ENCODE measurements at places on chromosomes 3 and 15. TPM values are rescaled to one million over a fixed set of nuclear protein-coding genes. Genes with fewer than 3 reads are reported as not detected.

- no peaks in the 10 kb centered on the region for H3K36me3 ChIP-seq
- peaks cover 11% of the 10 kb centered on the region for H3K27me3 ChIP-seq
- H3K27ac ChIP-seq, result no peak overlapping the region
- no peak overlapping the region for H3K4me3 ChIP-seq
Measured at GRCh38 chr3:184496933-184497332, 64.7 kb upstream of the EPHB3 start.

- H3K36me3 ChIP-seq, result no peaks in the 10 kb centered on the region
- no peak overlapping the region for H3K4me3 ChIP-seq
- H3K4me1 ChIP-seq, result peaks cover 3% of the 10 kb centered on the region
- H3K27me3 ChIP-seq, result no peaks in the 10 kb centered on the region
Measured at GRCh38 chr3:16545413-16546185, 32.1 kb upstream of the RFTN1 start.

DNA sequence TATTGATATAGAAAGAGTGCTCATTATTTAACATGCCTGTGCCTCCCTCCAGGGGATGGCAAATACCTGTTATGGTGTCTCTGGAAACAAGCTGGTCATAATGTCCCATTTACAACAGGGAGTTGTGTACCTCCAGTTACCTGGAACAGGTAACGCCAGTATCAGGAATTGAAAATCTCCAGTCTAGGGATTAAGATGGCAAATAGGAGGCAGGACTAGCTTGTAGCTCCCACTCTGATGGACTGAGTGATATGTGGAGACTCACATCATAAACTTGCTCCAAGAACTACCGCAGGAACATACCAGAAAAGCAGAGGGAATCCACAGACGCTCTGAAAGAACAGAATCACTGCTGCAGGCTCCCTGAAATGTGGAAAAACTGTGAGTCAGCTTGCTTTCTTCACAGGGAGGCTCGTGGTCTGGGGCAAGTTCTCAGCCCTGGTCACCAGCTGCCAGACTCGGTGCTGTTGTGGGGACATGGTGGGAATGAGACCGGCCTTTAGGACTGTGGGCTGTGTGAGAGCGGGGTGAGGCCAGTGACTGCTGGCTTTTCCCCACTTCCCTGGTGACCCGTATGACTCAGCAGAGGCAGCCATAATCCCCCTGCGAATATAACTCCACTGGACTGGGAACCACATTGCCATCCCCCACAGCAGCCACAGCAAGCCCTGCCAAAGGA is 97.4 kb downstream of the KCNAB1 start:
- H3K36me3 ChIP-seq, result no peaks in the 10 kb centered on the region
- no peak for DNase-seq
- H3K27me3 ChIP-seq, result no peaks in the 10 kb centered on the region
- H3K27ac ChIP-seq, result no peak overlapping the region
- H3K4me3 ChIP-seq, result no peak overlapping the region
- no peaks in the 10 kb centered on the region for H3K4me1 ChIP-seq

- H3K4me3 ChIP-seq, result no peak overlapping the region
- no peaks in the 10 kb centered on the region for H3K4me1 ChIP-seq
- no peak for DNase-seq
- no peak overlapping the region for H3K27ac ChIP-seq
- H3K36me3 ChIP-seq, result no peaks in the 10 kb centered on the region
- no peaks in the 10 kb centered on the region for H3K27me3 ChIP-seq
Measured at GRCh38 chr15:31296646-31297574, 29.7 kb upstream of the KLF13 start.

GRCh38 chr3:72658466-72659100 is 189.7 kb downstream of the SHQ1 start:
- no peak overlapping the region for H3K27ac ChIP-seq
- no peaks in the 10 kb centered on the region for H3K27me3 ChIP-seq
- no peak overlapping the region for H3K4me3 ChIP-seq
- peaks cover 12% of the 10 kb centered on the region for H3K4me1 ChIP-seq

GRCh38 chr3:115072265-115073021 is 74.6 kb downstream of the ZBTB20 start:
- H3K4me3 ChIP-seq, result no peak overlapping the region
- H3K36me3 ChIP-seq, result no peaks in the 10 kb centered on the region
- H3K27me3 ChIP-seq, result no peaks in the 10 kb centered on the region

DNA sequence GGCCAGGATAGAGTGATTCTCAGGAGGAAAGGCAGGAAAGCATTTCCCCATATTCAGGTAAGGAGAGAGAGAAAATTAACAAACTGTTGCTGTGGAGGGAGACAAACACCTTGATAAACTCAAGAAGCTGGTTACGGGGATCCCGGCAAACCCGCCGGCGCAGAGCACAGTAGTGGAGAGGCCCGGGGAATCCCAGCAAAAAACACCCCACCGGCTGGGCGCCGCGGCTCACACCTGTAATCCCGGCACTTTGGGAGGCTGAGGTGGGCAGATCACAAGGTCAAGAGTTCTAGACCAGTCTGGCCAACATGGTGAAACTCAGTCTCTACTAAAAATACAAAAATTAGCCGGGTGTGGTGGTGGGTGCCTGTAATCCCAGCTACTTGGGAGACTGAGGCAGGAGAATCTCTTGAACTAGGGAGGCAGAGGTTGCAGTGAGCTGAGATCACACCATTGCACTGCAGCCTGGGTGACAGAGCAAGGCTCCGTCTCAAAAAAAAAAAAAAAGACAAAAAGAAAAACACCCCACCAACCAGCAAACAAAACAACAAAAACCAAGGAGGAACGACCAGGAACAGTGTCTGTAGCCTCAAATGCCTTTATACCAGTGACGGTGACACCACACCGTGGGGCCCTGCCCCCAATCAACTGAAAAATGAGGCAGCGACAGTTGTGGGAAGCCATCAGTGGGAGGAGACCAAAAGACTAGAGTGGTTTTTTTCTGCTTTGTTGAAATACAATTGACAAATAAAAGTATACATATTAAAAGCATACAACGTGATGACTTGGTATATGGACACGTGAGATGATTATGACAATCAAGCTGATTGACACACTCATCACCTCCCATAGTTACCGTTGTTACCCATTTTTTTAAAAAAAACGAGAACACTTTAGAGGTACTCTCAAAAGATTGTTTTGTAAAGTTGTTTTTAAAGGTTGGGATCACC is 40.2 kb upstream of the IDH2 start:
- no peak overlapping the region for H3K4me3 ChIP-seq
- peak overlapping the region; percentile 51 for H3K27ac ChIP-seq
- H3K27me3 ChIP-seq, result no peaks in the 10 kb centered on the region
- DNase-seq, result peak; percentile 52

GRCh38 chr3:111911446-111911845 is 52.4 kb downstream of the PHLDB2 start:
- no peak overlapping the region for H3K27ac ChIP-seq
- H3K4me3 ChIP-seq, result no peak overlapping the region
- no peak for DNase-seq
- no peaks in the 10 kb centered on the region for H3K27me3 ChIP-seq

- no peaks in the 10 kb centered on the region for H3K27me3 ChIP-seq
- no peak for DNase-seq
- H3K4me3 ChIP-seq, result no peak overlapping the region
- no peaks in the 10 kb centered on the region for H3K4me1 ChIP-seq
- H3K36me3 ChIP-seq, result no peaks in the 10 kb centered on the region
Measured at GRCh38 chr3:177385831-177386301, 188.6 kb upstream of the TBL1XR1 start.

DNA sequence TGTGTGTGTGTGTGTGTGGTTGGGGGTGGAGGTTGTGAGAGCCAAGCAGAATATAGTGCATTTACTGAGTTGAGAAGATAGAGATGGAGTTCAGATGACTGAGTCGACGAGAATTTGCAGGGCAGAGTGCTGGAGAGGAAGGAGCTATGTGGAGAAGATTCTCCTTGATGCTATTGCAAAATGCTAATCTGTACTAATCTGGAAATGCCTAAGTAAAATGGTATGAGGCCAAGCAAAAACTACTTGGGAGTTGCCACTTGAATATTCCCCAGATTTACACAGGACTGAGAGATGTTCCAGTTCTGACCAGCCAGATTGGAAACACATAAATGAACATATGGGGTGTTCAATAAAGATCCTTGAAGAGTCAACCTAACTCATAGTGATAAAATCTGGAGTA is 316.4 kb downstream of the NSUN3 start:
- no peak for DNase-seq
- H3K27ac ChIP-seq, result no peak overlapping the region
- H3K27me3 ChIP-seq, result no peaks in the 10 kb centered on the region
- no peak overlapping the region for H3K4me3 ChIP-seq
- H3K36me3 ChIP-seq, result no peaks in the 10 kb centered on the region

DNA sequence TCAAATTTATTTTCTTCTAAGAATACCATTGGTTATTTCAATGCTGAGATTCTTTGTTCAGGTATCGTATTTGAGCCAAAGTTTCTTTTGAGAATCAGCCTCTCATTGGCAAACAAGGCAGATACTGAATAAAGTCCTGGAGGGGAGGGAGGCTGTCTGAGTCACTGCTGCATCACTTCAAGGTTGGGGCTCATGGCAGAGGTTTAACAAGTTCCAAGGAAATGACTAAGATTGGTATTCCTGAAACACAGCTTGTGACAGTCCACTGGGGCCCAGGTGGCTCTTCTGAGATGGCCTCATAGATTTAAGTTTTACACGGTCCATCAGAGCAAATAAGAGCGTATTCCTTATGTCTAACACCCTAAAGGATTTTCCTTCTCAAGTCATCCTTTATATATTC is 213.8 kb upstream of the STAC start:
- no peak for DNase-seq
- no peak overlapping the region for H3K27ac ChIP-seq
- no peaks in the 10 kb centered on the region for H3K4me1 ChIP-seq

GRCh38 chr3:134796281-134797056 is 1.4 kb downstream of the EPHB1 start:
- DNase-seq, result no peak
- no peak overlapping the region for H3K27ac ChIP-seq
- peaks cover 3% of the 10 kb centered on the region for H3K27me3 ChIP-seq
- no peaks in the 10 kb centered on the region for H3K36me3 ChIP-seq
- H3K4me3 ChIP-seq, result no peak overlapping the region

DNA sequence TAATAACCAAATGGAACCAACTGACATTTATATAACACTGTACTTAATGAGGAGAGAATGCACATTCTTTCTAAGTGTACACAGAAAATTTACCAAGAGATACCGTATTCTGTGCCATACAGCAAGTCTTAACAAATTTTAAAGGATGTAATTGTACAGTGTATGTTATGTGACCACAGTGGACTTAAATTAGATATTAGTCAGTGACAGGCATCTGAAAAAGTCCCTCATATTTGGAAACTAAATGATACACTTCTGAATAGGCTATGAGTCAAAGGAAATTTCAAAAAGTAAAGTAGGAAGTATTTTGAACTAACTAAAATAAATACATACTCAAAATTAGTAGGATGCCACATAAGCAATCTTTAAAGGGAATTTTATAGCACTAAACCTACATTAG is 59.6 kb upstream of the P3H2 start:
- DNase-seq, result no peak
- H3K4me3 ChIP-seq, result no peak overlapping the region
- no peaks in the 10 kb centered on the region for H3K27me3 ChIP-seq

- no peak for DNase-seq
- peaks cover 17% of the 10 kb centered on the region for H3K4me1 ChIP-seq
- peaks cover 12% of the 10 kb centered on the region for H3K36me3 ChIP-seq
- no peak overlapping the region for H3K27ac ChIP-seq
- H3K4me3 ChIP-seq, result no peak overlapping the region
Measured at GRCh38 chr3:149000206-149000745, 8.9 kb downstream of the GYG1 start.

DNA sequence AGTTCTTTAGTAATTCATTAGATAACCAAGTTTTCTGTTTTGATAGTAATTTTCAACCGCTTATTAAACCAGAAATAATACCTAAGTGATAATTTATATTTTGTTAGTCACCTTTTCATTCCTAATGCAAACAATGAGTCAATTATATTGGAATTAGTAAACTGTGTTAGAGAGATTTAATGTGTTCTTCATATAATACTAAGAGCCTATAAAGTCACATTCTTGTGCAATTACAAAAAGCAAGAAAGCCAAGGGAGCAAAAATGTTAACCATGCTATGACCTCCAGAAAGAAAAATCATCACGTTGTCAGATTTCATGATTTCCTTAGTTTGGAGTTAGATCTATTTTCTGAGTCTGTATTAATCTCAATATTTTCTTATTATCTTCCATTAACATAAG is 108.8 kb upstream of the SAMMSON start:
- DNase-seq, result no peak
- no peaks in the 10 kb centered on the region for H3K4me1 ChIP-seq
- H3K4me3 ChIP-seq, result no peak overlapping the region
- H3K36me3 ChIP-seq, result no peaks in the 10 kb centered on the region
- H3K27me3 ChIP-seq, result no peaks in the 10 kb centered on the region

GRCh38 chr3:107370907-107371306 is 6.3 kb upstream of the CCDC54 start:
- no peak overlapping the region for H3K4me3 ChIP-seq
- DNase-seq, result no peak
- H3K27me3 ChIP-seq, result no peaks in the 10 kb centered on the region
- H3K36me3 ChIP-seq, result no peaks in the 10 kb centered on the region
- H3K27ac ChIP-seq, result no peak overlapping the region

- no peaks in the 10 kb centered on the region for H3K4me1 ChIP-seq
- no peak for DNase-seq
- H3K4me3 ChIP-seq, result no peak overlapping the region
- H3K27me3 ChIP-seq, result no peaks in the 10 kb centered on the region
- H3K36me3 ChIP-seq, result no peaks in the 10 kb centered on the region
- no peak overlapping the region for H3K27ac ChIP-seq
Measured at GRCh38 chr3:32592011-32592410, 21.4 kb upstream of the DYNC1LI1 start.

GRCh38 chr3:82802501-82802900 is 1041.1 kb upstream of the GBE1 start:
- no peaks in the 10 kb centered on the region for H3K4me1 ChIP-seq
- H3K4me3 ChIP-seq, result no peak overlapping the region
- no peak overlapping the region for H3K27ac ChIP-seq

DNA sequence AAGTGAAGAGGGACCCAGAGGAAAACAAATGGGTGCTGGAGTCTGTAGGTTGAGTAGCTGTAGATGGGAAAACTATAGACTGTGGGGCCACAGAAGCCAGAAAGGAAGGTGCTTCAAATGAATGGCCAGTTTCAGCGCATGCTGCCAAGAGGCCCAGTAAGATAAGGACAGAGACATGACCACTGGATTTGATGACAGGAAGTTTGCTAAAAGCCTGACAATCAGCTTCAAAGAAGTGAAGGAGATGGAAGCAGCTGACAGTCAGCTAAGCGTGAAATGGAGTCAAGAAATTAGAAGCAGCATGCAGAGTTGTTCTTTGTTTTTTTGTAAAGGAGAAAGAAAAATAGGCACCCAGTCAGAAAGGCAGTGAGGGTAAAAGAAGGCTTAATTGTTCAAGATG is 24.9 kb downstream of the TXNRD3 start:
- DNase-seq, result no peak
- no peaks in the 10 kb centered on the region for H3K27me3 ChIP-seq
- no peak overlapping the region for H3K27ac ChIP-seq

The BTLA gene
- total RNA-seq, result 14.8 TPM

The SLC9C1 gene
- total RNA-seq, result not detected

The C3orf49 gene
- not detected for total RNA-seq

The PTPN9 gene
- total RNA-seq, result 22.3 TPM

The GPR15 gene
- 15.6 TPM for total RNA-seq

The MGLL gene
- 5.3 TPM for total RNA-seq

The NOX5 gene
- total RNA-seq, result not detected

The SST gene
- total RNA-seq, result not detected

All from CD8-positive, alpha-beta memory T cell (primary cell).